Dorsolateral prefrontal cortex (tissue), 122 donors: ENCODE measurements at places on chromosomes 12 and 14. TPM values are rescaled to one million over a fixed set of nuclear protein-coding genes. Genes with fewer than 3 reads are reported as not detected.

The RNF10 gene
- total RNA-seq = 268 TPM

The SLC10A1 gene
- total RNA-seq = not detected

The SYT1 gene
- total RNA-seq = 892 TPM

The CEBPE gene
- not detected for total RNA-seq

The LRTM2 gene
- total RNA-seq = 21.2 TPM

The MYH6 gene
- total RNA-seq = 0.13 TPM

GRCh38 chr12:754851-755562 lies 2.6 kb downstream of the WNK1 start:
- DNase-seq = no peak

GRCh38 chr14:76868454-76869170 lies 42.4 kb downstream of the LRRC74A start:
- no peak for DNase-seq

- DNase-seq = no peak
Observed at GRCh38 chr12:15320881-15321280, 1.4 kb upstream of the PTPRO start.

GRCh38 chr12:70661466-70662161 lies 24.4 kb upstream of the PTPRB start:
- no peak for DNase-seq

DNA sequence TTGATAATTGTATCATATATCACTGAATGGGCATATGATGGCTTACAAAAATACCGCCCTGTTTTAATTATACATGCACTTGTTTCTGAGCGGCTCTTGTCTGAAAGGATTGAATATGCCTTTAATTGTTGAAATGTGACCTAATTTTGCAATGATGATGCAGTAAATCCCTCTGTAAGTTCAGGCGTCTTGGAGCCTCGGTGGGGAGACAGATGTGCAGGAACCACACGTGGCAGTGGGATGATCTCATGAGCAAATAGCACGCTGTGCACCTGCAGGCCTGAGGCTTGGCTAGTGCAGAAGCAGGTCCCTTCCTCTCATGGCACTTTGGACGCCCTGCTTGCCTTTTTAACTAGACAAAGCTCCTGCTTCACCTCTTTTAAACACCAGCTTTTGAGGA lies 49.3 kb upstream of the ASPG start:
- DNase-seq = no peak

GRCh38 chr12:130972586-130972950 lies 18.9 kb downstream of the ADGRD1 start:
- DNase-seq = no peak

GRCh38 chr12:66199831-66200509 lies 11.0 kb downstream of the IRAK3 start:
- DNase-seq = no peak

DNA sequence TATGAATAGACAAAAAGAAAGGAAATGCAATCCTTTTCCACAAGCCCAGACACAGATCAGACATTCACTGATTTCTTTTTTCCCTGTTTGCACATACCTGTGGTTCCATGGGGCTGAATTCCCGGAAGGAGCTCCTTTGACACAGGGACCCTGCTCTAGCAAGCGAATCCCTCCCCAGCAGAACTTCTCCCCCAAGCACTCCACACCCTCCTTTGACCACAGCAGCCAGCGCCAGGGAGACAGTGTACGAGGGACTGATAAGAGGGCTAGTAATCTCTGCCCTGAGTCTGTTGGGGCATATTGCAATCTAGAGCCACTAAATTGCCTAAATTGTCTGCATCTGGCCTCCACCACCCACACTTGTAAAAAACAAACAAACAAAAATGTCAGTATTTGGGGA lies 83.4 kb upstream of the NTF3 start:
- no peak for DNase-seq

- no peak for DNase-seq
Observed at GRCh38 chr14:75273272-75274049, 5.2 kb upstream of the FOS start.

DNA sequence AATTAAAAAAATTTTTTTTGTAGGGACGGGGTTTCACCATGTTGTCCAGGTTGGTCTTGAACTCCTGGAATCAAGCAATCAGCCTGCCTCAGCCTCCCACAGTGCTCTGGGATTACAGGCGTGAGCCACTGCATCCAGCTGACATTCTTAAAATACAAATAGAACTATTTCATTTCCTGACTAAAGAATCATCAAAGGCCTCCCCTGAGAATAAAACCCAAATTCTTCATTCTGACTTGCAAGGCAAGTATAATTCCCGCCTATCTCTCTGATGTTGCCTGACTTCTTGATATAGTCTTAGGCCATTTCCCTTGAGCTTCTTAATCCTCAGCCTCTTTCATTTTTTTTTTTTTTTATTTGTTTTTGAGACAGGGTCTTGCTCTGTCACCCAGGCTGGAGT lies 4.4 kb upstream of the BICD1 start:
- DNase-seq = no peak

DNA sequence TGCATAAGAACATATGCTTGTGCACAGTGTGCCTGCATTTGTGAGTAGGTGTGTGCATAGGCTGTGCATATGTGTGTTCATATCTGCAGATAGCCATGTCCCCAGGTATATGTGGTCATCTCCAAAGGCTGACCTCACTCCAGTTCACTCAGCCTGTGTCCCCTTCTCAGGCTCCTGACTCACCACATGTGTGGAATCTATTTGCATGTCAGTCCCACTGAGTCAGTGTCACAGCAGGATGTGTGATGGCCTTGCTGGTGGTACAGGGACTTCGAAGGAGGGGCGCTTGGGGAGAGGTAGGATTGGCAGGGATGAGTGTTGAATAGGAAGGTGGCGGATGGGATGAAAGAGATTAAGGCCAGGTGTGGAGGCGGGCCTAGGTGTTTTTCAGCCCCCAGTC lies 35.5 kb downstream of the KRT80 start:
- DNase-seq = no peak

DNA sequence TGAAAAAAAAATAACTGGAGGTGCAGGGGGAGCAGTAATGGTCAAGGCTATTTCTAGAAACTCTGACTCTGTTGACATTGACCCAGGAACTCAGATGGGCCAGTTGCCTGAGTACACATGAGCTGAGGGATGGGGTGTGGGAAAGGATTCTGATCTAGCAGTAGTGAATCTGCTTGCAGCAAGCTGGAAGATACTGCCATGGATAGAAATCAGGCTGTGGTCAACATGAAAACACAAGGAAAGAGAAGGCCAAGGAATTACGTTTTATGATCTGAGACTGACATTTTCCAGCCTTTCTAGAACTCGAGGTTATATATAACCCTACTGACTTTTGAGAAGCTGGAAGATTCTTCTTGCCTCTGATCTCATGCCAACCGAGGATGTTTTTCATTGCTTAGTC lies 90.0 kb downstream of the ANO6 start:
- DNase-seq = no peak

GRCh38 chr12:120536064-120536791 lies 2.1 kb downstream of the RNF10 start:
- no peak for DNase-seq

DNA sequence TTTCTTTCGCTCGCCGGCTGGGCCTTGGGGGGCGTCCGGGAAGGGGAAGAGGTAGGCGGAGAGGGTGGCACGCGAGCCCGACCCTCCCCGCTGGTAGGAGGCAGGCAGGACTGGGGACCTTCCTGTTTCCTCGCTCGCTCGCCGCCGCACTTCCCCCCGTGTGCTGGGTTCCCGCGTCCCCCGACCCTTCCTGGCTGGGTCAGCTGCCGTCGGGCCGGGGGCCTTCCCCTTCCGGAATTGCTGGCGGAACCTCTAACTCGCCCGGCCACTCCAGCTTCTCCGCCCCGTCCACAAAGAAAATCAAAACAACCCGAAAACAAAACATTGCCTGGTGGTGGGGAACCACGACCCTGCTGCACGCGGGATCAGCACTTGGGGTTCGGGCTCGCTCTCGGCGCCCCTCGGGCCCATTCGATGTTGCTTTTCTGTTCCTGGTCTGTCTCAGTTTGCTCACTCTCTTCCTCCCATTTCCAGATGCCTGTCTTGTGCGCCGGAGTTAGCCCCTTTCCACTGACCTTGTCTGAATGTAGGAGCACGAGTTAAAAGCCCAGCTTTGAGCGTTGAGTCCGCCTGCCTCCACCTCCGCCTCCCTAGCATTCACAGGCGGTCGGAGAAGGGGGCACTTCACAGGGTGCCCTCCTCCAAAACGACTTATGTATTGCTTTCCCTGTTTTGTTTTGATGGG lies 581 bp downstream of the PAPOLA start:
- peak; percentile 36 for DNase-seq

- peak; percentile 74 for DNase-seq
Observed at GRCh38 chr12:93813972-93814821, 137.0 kb downstream of the CRADD start.

- no peak for DNase-seq
Observed at GRCh38 chr12:16590645-16591044, 15.3 kb downstream of the LMO3 start.

DNA sequence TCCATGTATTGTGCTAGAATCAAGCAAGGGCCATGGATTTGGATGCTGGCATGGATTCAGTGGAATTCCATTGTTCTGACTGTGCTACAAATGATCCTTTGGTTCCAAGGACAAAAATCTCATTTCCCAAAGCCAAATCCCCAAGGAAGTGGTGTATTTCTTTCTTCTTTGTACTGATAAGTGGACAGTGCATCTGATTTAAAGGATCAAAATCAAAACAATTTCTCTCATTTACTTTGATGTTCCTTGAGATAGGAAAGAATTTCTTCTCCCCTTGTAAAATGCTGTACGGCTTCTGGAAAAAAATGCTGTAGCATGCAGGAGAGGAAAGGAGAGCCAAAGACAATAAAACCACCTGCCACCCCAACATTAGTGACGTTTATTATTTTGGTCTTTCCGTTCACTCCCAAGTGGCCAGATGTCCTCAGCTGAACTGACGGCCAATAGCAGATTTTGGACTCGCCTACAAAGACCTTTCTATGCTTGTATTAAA lies 185.7 kb downstream of the PRKD1 start:
- no peak for DNase-seq

- no peak for DNase-seq
Observed at GRCh38 chr14:73344319-73344718, 107.0 kb downstream of the PAPLN start.

GRCh38 chr12:119207063-119207560 lies 28.4 kb downstream of the HSPB8 start:
- DNase-seq = no peak

GRCh38 chr14:22097586-22098292 lies 424.1 kb upstream of the OR4E1 start:
- DNase-seq = no peak

DNA sequence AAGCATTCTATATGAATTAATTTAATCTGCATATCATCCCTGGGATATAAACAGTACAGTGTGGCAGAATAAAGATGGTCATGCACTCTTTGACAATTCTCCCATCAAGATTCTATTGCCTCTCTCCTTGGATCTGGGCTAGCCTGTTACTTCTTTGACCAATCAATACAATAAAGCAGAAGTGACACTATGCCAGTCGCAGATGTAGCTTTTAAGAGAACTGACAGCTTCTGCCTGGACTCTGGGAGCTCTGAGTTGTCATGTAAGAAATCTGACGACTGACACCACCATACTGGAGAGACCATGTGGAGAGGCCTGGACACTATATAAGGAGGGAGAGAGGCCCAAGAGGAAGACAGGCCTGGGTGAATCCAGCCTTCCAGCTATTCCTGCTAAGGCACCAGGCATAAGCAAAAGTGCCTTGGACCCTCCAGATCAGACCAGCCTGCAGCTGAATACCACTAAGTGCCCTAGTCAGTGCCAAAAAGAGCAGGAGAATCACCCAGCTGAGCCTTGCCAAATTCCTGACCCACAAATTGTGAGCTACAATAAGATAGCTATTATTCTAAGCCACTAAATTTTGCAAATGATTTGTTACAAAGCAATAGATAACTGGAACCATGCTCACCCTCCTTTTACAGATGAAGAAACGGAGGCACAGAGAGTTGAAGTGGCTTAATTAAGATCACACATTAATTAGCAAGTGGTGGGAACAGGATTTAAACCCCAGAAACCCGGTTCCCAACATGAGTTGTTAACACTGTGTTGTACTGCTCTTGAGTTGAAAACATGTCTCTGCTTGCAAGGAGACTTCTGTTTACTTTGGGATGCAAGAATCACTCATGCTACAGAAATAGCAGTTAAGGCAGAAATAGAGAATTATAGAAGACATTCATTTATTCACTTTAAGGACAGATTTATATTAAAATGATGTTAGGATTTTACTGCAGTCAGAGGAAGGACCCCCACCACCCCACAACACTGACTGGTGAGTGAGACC lies 84.6 kb downstream of the RIN3 start:
- DNase-seq = no peak

- DNase-seq = no peak
Observed at GRCh38 chr12:78756936-78757335, 107.6 kb upstream of the SYT1 start.

GRCh38 chr12:19707948-19708409 lies 268.7 kb downstream of the AEBP2 start:
- no peak for DNase-seq

GRCh38 chr12:68159681-68160304 lies at the start of gene IFNG:
IFNG (minus strand) TSS chr12:68159740; CDS start chr12:68159615, 125 bp downstream.
- DNase-seq = no peak

DNA sequence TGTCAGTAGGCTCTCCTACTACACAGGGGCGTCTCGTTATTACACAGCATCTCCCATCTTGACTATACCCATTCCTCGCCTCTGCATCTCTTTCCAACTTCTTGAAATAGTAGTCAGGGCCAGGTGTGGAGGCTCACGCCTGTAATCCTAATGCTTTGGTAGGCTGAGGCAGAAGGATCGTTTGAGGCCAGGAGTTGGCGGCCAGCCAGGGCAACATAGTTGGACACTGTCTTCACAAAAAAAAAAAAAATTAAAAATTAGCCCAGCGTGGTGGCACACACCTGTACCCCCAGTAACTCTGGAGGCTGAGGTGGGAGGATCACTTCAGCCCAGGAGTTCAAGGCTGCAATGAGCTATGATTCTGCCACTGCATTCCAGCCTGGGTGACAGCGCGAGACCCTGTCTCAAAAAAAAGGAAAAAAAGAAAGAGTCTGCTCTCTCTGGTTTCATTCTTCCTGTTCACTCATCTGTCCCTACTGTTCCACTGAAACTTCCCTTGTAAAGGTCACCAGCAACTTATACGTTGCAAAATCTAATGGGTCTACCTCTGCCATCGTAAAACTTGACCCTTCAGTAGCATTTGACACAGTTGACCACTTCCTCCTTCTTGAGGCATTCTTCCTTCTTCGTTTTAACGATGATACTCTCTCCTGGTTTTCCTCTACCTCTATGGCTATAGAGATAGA lies 41.0 kb upstream of the PTGR2 start:
- no peak for DNase-seq
